T follicular helper cell (primary cell): ENCODE measurements at places on chromosomes 5 and 9.
A peak's percentile ranks its signal among the peaks of the same experiment; 100 is the strongest.

DNA sequence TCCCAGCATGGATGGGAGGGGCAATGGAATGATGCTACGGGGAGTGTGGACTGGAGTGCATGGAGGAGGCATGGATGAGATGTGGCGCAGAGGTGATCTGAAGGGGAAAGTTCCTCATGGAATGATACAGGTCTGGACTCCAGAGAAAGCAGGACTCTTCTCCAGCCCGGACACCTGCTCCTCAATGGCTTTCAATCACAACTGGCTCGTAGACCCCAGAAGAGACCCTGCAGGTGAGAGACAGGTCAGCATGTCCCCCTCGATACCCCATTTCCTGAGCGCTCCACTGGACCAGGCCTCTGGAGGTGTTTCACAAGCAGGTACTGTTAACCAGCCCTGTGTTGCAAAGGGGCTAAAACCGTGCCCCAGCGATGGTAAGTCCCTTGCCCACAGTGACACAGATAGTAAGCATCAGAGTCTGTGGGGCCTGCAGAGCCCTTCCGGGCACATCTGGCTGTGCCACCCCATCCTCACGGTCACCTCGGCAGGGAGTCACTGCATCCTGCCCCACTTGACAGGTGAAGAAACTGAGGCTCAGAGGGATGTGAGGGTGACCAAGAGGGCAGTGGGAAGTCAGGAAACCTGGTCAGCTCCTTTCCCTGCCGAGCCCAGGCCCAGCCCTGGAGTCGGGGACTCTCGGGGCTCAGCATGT lies 5.5 kb upstream of the DPM2 start:
- DNase-seq = no peak

GRCh38 chr5:107468276-107468675 lies 202.5 kb downstream of the EFNA5 start:
- no peak for DNase-seq

DNA sequence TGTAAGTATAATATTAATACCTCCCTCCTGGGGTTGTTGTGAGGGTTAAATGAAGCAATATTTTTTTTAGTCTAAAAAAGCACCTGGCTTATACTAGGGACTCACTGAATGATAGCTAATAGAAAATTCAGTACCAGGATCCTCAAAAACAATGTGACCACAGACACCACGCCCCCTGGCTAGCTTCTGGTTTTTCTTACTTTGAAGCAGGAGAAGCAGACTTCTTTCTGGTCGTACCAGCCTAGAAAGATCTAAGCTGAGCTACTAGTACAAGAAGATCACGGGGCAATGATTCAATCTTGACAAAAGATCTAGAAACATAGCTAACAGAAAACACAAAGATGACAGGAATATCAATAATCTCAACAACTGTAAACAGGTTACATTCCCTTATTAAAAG lies 218.5 kb upstream of the SLC30A5 start:
- peak; percentile 6 for DNase-seq

- no peak for DNase-seq
These were observed 187.0 kb upstream of the ADCY2 start for GRCh38 chr5:7208938-7209337.

DNA sequence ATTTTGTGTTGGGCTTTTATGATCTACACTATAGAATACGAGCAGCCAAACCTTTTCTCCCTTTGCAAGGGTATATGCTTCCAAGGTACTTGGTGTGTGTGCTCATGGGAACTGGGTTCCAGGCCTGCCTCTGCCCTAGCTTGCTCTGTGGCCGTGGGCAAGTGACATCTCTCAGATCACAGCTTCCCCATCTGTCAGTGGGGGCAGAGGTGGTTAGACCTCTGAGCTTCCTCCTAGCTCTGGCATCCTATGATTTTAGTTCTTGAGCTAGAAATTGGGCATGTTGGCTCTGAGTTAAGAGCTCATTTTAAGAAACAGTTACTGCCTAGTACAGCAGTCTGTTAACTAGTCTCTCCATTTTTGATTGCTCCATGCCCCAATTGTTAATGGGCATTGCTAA lies 12.5 kb upstream of the CCNJL start:
- no peak for DNase-seq

DNA sequence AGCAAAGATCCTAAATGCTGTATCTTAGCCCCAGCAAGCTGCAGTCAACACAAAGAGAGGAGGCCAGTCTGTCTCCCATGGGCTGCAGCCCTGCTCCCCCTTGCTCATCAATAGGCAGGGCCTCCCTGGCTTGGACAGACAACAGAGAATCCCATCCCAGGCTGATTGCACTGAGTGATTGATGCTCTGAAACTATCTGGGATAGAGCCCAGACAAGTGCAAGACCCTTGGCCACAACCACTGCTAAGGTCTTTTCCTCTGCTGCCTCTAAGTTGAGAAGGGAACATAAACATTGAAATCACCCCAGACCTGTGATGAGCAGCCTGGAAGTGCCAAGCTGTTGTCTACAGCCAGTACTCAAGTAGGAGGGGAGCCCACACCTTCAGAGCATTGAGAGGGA lies 661.0 kb upstream of the CDH18 start:
- no peak for DNase-seq

- no peak for DNase-seq
These were observed 5.7 kb downstream of the TRIM52 start for GRCh38 chr5:181255276-181255675.

DNA sequence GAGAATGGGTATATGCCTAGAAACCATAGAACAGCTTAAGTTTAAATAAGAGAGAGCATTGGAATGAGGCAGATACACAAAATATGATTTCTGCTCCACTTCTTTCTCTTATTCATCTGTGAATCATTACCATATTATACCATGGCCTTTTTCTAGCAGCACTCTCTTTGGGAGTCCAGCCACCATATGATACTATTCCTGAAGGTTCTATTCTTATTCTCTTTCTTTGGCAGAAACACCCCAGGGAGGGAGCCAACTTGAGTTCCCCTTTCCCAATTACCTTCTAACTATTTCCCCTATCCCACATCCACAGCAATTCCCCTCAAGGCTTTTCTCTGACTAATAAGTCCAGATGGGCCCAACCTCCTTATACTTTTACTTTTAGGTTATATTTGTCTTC lies 55.9 kb downstream of the NDUFAF2 start:
- DNase-seq = no peak

DNA sequence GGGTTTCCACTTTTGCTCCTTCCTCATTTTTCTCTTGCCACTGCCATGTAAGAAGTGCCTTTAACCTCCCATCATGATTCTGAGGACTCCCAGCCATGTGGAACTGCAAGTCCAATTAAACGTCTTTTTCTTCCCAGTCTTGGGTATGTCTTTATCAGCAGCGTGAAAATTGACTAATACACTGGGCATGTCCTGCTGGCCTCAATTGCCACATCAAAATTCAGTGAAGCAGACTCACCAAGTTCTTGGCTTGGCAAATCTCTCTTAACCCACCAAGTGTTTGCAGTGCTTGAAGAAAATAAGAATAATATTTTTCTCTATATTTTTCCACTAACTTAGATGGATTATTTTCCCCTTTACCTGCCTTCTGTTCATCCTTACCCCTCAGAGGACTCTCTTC lies 212.0 kb downstream of the BRINP1 start:
- DNase-seq = no peak

DNA sequence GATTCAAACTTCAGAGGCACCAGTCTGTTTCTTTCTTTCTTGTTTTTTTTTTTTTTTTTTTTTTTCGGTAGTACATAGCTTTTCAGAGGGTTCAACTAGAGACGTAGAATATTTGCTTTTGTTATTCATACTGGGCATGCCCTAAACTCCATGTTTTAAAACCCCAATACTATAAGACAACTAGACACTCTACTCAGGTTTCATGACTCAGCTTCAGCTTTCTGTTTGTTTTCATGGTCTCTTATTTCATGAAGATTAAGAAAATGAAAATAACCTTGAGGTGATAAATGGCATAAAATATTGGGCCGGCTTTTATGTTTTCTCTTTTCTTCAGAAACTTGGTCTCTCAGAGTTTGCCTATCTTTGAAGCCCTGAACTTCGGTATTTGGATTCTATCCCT lies 2126.3 kb upstream of the ACO1 start:
- no peak for DNase-seq

DNA sequence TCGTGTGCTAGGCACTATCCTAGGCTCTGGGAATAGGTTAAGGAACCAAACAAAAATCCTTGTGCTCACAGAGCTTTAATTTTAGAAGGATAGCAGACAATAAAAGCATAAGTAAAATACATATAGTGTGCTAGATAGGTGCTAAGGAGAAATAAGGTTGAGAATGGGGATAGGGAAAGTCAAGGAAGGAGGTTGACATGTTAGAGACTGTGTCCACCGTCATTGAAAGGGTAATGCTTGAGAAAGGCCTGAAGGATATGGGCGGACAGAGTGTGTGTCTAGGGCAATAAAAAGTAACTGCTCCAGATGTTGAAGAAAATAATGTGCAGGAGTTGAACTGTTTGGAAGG lies 482 bp upstream of the TDRD7 start:
- DNase-seq = no peak
